ENCODE measurements at places on chromosomes 13 and 19.
A peak's percentile ranks its signal among the peaks of the same experiment; 100 is the strongest.

- no peak for DNase-seq
These were observed 41.2 kb downstream of the VAV1 start for GRCh38 chr19:6813659-6814058.

GRCh38 chr13:98386637-98387036, 190.3 kb downstream of the STK24 start:
- no peak for DNase-seq

DNA sequence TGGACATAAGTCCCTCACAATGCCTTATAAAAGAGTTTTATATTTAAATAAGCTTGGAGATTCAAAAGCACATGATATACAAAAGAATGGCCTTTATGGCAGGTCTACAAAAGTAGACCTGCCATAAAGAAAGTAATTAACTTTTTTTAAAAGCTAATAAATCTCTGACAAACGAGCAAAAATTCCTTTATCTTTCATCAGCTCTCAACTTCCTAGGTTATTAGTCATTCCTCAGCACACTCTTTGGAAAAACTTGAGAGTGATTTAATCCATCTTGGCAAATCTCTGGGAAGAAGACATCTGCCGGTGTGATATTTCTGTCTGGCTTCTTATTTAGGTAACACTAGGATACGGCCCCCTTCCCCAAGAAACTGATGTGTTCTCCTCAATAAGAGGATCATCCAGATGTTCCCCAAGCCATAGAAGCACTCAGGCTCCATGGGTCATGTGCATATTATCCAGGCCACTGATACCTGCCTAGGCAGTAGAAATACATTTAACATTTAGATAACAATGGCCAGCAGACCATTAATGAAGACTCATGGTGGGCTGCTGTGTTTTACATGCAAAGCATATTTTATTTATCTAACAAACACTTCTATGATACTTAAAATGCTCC, 372.7 kb downstream of the LIG4 start:
- DNase-seq: no peak

DNA sequence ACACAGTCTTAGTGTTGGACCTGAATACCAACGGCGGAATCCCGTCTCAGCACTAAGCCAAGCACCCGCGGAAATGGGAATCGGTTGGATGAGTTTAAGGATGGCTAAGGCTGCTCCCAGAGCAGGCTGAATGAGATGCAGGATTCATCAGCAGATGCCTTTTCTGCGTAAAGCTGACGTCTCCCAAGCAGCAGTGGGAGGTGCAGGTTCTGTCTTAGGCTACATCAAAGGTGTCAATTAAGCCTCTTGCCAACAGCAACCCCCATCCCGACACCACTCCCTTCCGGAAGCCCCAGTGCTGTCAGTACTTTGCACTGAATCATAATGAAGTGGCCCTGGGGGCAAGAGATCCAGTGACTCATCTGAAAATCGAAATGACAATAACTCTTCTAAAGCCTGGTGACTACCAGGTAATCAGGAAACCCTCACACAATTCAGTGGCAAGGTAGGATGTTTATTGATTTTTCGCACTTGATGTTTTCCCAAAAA, 275.6 kb downstream of the DCLK1 start:
- DNase-seq: no peak

GRCh38 chr13:53946500-53946899, 917.9 kb downstream of the OLFM4 start:
- no peak for DNase-seq

DNA sequence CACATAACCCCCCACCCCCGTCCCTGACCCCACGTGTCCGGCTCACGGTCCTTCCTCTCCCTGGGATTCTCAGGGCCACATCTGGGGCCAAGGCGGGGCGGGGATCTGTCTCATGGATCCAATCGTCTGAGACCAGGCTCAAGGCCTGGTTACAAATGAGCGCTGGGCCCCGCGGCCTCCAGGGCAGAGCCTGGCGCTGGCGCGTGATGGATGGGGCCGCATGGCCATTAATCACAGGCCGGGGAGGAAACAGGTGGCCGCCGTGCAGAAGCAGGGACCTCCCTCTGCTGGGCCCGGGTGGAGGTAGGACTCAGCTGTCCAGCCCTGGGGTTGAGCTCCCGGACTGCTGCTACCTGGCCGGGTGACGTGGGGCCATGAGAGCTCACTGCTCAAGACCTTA, 5.8 kb upstream of the TLE5 start:
- no peak for DNase-seq

GRCh38 chr19:15357906-15358305, 21.7 kb downstream of the AKAP8 start:
- DNase-seq: no peak

DNA sequence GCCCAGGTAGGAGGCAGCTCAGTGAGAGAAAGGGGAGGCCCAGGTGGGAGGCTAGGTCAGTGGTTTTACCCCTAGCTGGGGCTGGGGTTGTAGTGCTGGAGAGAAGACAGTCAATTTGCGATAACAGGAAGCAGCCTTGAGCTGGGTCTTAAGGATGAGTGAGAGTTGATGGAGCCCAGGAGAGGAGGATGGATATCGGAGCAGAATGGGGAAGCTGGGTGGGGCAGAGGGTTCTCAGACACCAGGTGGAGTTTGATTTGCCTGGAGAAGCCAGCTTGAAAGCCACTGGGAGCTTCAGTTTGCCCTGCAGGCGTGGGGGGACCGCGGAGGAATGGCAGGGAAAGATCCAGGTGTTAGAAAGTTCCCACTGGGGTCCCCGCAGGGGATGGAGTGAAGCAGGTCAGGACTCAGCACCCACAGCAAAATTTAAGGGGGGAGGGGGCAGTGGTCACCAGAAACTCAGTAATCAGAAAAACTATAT, 836 bp upstream of the CDC42EP5 start:
- no peak for DNase-seq

GRCh38 chr13:79456656-79457365, 24.1 kb upstream of the NDFIP2 start:
- no peak for DNase-seq

DNA sequence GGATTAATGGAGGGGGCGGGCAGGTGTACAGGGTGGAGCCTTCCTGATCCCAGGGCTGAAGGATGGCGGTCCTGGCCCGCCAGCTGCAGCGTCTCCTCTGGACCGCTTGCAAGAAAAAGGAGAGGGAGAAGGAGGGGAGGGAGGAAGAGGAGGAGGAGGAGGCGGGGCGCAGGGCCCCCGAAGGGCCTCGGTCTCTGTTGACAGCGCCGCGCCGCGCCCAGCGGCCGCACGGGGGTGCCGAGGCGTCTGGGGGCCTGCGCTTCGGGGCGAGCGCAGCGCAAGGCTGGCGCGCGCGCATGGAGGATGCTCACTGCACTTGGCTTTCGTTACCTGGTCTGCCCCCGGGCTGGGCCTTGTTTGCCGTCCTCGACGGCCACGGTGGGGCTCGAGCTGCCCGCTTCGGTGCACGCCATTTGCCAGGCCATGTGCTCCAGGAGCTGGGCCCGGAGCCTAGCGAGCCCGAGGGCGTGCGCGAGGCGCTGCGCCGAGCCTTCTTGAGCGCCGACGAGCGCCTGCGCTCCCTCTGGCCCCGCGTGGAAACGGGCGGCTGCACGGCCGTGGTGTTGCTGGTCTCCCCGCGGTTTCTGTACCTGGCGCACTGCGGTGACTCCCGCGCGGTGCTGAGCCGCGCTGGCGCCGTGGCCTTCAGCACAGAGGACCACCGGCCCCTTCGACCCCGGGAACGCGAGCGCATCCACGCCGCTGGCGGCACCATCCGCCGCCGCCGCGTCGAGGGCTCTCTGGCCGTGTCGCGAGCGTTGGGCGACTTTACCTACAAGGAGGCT, at the start of gene PPM1N:
TSS of gene PPM1N (plus strand) at position 33 of the 785 bp plus-strand sequence. CDS start at position 63, 30 bp downstream.
- peak; percentile 80 for DNase-seq

DNA sequence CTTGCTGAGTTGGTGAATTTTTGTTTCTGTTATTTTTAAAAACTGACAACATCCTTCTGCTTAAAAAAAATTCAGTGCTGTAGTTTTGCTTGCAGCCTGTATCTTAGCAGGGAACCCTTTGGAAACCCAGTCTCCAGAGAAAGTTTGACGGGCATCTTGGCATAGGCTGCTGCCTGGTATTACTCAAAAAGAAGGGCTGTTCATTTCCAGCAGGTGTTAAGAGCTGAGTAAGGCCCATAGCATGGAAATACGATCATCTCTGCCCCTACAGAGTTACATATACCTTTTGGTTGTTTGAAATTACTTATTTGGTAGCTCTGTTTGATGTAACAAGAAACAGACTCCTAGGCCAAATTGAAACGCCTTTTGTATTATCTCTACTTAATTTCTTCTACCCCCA, 41.5 kb downstream of the URI1 start:
- DNase-seq: no peak

DNA sequence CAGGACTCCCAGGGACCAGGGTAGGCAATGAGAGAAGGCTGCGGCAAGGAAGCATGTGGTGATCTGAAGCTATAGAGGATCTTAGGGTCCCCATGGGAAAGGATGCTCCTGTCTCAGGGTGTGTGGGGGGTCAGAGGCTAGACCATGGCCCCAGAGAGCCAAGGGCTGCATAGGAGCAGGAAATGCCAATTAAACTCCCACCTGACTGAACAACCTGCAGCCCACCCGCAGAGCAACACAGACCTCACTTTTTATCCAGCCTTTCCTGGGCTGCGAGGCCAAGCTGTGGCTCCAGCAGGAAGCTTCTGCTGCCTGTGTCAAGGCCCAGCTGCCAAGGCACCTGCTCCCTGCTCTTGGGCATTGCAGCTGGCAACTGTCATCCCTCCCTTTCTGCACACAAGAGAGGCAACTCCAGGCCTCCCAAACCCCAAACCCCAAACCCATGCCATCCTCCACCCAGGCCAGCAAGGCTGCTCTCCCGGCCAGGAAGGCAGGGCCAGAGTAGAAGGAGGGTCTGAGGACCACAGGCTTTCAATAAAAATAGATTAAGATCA, 290.1 kb downstream of the FOXO1 start:
- no peak for DNase-seq

- DNase-seq: no peak
These were observed 191.9 kb upstream of the MIR17HG start for GRCh38 chr13:91155512-91156114.

GRCh38 chr19:58513694-58514563, 2.1 kb upstream of the SLC27A5 start:
- DNase-seq: peak; percentile 98

GRCh38 chr13:38862443-38862842, 128.2 kb downstream of the STOML3 start:
- no peak for DNase-seq

GRCh38 chr13:97288486-97288900, 66.4 kb downstream of the MBNL2 start:
- DNase-seq: no peak

GRCh38 chr19:2426611-2427428, 566 bp downstream of the TIMM13 start:
- no peak for DNase-seq

DNA sequence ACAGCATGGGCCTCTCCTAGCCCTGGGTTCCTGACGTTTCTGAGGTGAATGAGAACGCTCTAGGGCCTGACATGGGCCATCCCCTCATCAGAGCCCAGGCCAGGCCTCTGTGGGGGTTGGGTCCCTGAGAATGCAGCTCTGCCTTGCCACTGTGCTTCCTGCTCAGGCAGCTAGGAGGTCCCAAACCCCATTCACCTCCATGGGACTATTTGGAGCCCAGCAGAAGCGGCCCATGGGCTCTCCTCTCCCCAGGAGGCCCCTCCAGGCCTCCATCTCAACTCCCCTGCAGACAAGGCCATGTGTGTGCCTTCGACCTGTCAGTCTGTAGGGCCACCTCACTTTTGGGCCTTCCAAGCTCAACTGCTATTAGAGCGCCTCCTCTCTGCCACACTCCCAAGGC, 36.9 kb downstream of the ELL start:
- no peak for DNase-seq

- no peak for DNase-seq
These were observed 6.8 kb downstream of the FAM98C start for GRCh38 chr19:38409631-38410133.

DNA sequence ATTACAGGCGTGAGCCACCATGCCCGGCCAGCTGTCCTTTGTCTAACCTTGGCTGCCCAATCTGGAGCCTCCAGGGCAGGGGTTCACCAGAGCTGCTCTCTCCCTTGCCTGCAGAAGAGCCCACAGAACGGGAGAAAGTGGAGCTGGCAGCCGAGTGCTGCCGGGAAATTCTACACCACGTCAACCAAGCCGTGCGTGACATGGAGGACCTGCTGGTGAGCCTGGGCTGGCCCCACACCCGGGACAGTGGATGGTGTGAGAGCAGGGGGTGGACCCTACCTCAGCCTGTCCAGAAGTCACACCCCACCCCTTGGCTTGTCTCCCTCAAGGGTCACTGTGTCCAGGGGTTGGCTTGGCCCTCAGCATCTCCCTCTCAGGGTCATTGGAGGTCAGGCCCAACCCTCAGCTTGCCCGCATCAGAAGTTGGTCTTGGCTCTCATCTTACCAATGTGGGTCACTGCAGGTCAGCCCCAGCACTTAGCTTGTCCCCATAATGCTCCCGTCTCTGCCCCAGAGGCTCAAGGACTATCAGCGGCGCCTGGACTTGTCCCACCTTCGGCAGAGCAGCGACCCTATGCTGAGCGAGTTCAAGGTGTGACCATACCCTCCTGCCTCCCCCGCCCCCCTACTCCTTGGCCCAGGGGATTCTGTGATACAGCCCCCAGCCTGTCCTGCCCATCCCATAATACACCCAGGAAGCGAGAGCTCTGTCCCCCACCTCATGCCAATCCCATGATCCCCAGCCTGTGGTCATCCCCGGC, 20.4 kb downstream of the ARHGEF1 start:
- no peak for DNase-seq

DNA sequence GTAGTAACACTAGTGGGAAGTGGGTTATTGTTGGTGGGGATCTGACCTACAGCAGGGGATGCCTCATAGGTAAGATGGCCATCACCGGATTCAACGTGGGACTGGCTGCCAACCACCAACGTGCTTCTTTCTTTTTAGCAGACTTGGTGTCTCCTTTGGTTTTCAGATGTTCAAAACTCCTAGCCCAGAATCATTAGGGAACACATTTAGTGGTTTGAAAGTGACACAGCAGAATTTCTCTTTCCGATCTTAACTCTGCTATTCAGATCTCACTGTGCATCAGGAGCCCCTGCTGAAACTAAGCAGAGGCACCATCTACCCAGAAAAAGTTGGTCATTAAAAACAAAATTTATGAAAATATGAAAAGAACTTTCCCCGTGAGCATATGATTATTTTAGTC, 36.7 kb upstream of the PCDH8 start:
- DNase-seq: no peak

DNA sequence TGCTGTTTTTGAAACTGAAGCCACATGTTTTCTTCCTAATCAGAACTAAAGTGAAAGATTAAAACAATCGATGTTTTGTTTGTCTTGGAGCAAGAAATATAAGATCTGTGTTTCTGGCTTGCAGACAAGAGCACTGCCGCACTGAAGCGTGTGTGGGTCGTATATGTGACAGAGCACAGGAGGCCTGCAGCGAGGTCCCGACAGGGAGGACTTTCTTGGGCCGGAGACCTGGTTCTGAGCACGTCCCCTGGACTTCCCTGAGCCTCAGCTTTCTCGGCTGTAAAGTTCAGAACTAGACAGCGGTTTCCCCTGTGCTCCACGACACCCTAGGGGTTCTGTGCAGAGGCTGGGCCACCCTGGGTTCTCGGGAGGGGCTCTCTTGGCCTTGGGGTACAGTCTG, 60.5 kb downstream of the GADD45B start:
- no peak for DNase-seq

All from activated T-cell treated with anti-CD3 and anti-CD28 coated beads, Interleukin-2, amount 50 U/mL, for 48 hours (primary cell).